Heart right ventricle (tissue), 16 donors: ENCODE measurements at places on chromosomes 7 and 10. TPM values are rescaled to one million over a fixed set of nuclear protein-coding genes. Genes with fewer than 3 reads are reported as not detected.

Gene PHKG1
- total RNA-seq: 23.1 TPM

Gene PLA2G12B
- not detected for total RNA-seq

Gene KIF11
- 1.4 TPM for total RNA-seq

DNA sequence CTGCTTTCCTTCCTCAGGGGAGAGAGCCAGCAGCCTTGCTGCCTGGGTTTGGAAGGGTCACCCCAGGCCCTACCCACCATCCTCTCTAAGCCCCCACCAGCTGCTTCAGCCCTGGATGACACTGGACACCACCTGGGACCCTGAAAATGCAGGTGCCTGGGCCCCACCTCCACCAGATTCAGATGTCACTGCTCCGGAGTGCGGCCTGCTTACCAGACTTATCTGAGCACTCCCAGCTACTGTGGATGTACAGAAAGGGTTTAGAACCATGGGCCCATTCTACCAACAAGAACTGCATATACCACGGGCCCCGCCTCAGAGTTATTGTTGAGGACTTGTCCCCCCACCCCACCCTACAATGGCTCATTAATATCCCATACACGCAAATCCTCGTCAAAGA is 172.3 kb downstream of the PTPRN2 start:
- no peak for DNase-seq

DNA sequence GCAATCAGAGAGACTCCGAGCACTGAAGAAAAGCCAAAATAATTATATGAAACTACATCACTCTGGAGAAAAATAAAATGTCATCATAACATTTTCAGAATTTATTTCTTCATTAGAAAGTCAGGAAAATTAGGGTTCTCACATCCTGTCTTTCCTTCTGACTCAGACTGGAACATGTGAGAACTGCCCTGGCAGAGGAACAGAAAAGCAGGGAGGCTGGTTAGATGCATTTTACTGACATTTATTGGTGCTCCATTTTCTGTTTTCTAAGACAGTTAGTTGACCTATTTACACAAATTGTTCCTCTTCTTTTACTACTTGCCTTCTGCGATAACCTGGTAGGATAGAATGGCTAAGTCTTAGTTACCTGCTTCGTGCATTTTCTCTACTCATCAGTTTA is 58.6 kb upstream of the ANK3 start:
- no peak for DNase-seq

DNA sequence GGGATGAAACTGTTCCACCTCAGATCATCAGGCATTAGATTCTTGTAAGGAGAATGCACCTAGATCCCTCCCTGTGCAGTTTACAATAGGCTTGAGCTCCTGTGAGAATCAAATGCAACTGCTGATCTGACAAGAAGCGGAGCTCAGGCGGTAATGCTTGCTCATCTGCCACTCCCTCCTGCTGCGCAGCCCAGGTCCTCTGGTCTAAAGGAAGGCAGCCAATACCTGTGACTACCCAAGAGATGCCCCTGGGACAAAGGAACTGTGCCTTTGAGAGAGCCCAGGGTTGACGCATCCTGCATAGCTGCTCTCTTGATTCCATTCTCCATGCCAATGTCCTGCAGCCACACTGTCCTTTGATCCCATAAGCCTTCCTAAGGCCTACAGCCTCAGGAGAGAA is 73.1 kb downstream of the ADCYAP1R1 start:
- DNase-seq: no peak

GRCh38 chr7:5177060-5177459 is 13.0 kb upstream of the WIPI2 start:
- DNase-seq: peak; percentile 75

- DNase-seq: no peak
These were observed 103.3 kb downstream of the FAM107B start for GRCh38 chr10:14671386-14671831.

GRCh38 chr7:2820508-2820934 is 23.6 kb downstream of the GNA12 start:
- DNase-seq: no peak

DNA sequence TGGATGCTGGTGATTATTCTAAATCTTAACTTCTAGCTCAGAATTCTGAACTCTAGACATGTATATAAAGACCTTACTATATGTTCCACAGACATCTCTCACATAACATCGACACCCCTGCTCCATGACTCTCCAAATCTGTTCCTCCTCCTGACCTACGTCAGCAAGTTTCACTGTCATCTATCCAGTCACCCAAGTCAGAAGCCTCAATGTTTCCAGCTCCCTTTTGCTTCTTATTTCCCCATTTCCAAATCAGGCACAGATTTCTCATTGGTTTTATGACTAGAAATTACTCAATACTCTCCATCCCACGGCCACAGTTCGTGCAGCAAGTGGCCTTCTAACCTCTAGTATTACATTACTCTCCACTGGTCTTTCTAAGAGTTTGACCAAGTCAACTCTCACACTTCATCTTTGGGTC is 28.5 kb downstream of the EPC1 start:
- no peak for DNase-seq

- DNase-seq: no peak
These were observed 176.3 kb downstream of the FANK1 start for GRCh38 chr10:126072622-126073021.

DNA sequence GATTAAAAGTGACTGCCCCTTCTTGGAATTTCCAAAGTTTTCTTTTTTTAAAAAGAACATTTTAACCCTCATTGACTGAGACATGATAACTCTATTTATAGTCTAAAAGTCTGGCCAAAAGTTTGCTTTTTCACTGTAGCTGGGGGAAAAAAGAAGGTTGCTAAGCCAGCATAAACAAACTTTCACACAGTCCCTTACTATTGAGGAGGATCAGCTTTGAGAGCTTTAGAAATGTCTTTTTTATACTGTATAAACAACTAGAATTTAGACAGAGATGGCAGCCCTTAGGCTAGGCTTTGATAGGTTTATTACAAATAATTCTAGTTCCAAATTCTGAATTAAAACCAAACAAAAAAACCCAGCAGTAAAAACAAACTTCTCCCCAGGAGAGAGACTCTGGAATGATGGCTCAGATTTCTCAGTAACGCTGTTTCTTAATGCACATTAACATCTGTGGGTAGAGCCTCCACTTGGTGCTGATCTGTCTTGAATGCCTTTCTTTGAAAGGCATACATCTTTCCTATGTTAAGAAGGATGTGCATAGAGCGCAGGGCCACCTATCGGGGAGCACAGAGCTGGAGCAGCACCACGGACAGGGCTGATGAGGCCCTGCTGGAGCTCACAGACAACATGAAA is 100.9 kb upstream of the PDLIM1 start:
- no peak for DNase-seq

DNA sequence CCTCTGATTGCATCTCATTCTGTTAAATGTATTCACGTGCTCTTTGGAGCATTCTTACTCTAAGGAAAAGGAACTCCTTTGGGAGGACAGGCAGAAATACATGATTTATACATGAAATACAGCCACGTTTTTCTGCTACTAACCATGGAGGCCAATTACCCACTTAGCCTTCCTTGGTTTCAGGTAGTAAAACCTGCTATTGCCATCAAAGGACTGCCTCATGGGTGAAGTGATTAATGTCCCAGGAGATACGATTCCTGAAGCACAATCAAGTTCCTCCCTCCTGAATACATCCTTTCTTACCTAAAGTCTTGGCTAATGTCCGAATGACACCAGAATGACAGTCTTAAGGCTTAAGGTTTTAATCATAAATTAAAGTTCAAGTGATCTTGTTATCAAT is 58.5 kb upstream of the PIK3CG start:
- DNase-seq: no peak

DNA sequence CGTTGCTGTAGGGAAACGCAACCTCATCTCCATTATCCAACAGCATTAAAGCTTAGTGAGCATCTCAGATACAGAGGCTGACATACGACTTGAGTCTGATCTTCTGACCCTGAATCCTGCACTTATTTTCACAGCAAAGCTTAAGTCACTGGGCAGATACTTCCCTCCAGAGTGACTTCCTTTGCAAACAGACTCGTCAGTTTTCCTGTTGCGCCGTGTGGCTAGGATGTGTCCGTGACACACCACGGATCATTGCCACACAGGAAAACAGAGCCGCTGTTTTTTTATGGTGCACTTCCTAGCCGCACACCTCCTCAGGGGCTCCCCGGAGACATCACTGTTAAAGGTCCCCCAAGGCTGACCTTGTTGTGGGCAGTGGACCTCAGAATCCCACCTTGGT is 94.9 kb upstream of the MKI67 start:
- no peak for DNase-seq
